CD4-positive, alpha-beta T cell treated with Interleukin-12 subunit alpha and Interleukin-12 subunit beta, for 1 hour (primary cell): ENCODE measurements at places on chromosomes 7 and 10.

DNA sequence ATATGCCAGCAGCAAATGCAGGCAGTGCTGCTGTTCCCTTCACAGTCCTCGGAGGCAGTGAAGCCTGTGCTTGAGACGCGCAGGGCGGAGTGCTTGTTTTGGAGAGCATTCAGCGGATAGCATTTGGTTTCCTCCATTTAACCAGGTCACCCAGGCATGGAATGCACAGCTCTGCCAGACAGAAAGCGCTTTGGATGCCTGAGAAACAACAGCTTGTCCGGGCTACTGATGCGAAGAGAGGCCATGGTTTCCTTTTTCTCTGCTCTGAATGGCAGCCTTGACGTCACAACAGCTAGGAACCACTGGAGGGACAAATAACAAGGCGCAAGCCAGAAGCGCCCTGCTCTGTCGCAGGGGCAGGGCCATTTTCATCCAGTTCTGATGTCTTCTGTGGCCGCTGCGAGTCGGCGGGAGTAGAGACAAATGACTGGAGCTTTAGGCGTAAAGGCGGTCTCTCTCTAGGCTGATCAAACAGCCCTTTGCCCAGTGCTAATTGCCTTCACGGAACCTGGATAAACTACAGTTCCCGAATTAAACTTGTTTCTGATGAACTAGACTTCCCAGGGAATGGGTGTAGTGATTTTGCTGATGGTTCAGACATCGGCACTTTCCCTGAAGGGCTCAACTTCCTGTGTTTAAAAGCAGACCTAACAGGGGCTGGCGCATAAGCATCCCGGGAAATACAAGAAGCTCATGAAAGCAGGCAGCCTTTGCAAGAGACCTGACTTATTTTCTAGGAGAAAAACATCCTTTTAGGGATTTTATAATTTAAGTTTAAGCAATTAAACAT is 187.6 kb upstream of the KLF14 start:
- no peak for DNase-seq

GRCh38 chr10:30387646-30388243 is 38.7 kb upstream of the MTPAP start:
- no peak for DNase-seq

DNA sequence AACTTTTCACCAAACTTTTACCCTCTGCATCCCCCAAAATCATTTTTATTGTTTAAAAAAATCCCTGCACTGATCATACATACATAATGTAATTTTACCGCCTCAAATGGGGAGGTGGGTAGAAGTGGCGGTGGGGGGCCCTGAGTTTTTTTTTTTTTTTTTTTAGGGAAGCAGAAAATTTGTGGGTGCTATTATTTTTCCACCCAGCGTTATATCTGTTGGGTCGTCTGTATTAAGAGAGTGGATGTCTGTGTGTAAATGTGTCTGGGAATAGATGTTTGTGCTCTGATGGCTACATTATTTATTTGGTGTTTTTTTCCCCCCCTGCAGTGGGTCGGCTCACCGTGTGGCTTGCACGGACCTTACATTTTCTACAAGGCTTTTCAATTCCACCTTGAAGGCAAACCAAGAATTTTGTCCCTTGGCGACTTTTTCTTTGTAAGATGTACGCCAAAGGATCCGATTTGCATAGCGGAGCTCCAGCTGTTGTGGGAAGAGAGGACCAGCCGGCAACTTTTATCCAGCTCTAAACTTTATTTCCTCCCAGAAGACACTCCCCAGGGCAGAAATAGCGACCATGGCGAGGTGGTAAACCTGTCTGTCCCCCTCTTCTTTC is 438 bp downstream of the ARID5B start:
- peak; percentile 35 for DNase-seq

- DNase-seq = peak; percentile 74
These were observed 955.6 kb downstream of the GATA3 start for GRCh38 chr10:9010093-9010492.

- no peak for DNase-seq
These were observed 98.2 kb downstream of the CCNY start for GRCh38 chr10:35434533-35434932.

DNA sequence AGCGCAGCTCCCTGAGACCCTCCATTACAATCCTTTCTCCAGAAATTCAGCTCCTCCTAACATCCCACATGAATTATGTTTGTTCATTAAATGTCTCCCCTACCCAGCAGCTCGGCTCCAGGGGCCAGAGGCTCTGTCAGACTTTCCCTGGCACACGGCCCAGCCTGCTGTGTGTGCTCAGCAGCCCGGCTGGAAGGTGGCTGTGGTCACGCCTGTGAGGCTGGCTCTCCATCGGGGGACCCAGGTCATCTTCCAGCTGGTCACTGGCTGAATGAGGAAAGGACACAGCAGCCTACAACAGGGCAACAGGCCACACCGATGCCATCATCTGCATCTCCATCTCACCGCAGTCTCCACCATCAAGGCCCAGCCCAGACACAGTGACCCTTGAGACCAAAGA is 219.8 kb downstream of the MAD1L1 start:
- no peak for DNase-seq

DNA sequence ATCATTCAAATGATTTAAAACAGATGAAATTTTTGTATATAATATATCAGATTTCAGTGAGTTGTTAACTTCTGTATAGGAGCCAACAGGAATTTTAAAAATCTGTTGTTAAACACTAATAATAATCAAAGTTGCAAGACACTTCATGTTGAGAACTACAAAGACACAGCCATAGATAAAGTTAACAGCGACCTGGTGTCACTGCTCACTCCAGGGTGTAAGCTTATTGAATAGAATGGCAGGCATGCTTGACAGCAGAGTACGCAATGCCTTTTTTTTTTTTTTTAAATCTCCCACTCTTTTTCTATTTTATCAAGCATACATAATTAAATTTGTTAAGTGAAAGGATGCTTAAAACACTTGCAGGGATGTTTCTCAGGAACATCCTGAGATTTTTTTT is 32.0 kb downstream of the PCDH15 start:
- no peak for DNase-seq

- no peak for DNase-seq
These were observed 114.4 kb downstream of the NT5C2 start for GRCh38 chr10:103078676-103079075.

DNA sequence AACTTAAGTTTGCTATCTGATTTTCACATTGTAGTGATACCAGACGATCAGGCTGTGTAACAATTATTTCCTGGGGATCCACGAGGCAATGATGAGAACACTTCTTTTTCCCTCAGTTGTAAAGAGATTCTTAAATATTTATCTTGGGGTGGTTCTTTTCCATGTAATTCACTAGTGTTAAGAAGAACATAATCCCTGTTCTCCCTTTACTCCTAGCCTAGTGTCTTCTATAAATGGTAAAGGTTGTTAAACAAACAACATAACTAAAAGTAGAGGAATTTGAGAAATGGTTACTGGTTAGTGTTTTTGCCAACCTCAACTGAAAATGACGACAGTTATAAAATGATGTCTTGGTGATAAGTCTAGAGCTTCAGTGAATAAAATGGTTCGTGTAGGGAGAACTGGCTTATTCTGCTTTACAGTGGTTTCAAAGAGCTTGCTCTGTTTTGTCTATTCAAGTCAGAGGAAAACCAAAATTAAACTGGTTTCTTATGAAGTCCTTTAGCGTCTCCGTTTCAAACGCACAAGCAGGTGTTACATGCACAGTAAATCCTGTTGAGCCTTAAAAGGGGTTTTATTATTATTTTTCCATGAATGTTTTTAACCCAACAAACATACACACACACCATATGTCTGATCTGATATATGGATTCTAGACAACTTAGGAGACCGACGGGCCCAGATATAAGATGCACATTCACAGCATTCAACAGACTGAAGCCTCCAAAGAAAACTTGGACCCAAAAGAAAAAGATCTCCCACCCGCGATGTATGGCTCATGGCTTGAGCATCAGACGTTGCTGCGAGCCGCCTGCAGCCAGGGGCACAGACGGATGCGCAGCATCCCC is 1.1 kb downstream of the TBX20 start:
- DNase-seq = no peak

GRCh38 chr10:63273577-63273976 is 140.4 kb downstream of the NRBF2 start:
- DNase-seq = peak; percentile 68

DNA sequence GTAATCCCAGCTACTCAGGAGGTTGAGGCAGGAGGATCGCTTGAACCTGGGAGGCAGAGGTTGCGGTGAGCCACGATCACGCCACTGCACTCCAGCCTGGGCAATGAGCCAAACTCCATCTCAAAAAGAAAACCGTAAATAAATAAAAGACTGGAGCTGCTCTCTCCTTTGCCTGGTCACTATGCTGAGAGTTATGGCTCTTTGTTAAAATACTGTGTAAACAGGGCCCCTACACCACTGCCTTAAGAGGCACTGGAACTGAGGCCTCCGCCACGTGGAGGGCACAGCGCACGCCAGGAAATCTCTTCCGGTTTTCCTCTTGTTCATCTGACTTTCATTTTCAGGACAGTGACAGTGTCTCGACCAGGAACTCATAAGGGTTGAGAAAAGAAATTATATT is 123.3 kb downstream of the PAXIP1 start:
- no peak for DNase-seq

DNA sequence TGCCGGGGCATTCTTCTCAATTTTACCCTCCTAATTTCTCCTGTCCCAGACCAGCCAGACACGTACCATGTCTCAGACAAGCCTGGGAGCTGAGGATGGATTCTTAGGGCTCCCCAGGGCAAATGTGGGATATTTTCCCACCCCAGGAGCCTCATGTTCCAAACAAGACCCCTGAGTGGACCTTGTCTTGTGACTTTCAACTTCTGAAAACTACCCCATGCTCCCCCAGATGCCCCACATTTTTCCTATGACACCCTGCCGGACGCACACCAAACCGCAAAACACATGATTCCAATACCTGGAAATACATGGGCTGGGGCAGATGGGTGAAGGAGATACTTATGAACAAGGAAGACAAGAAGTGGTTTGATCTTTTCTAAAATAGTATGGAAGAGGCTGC is 874 bp downstream of the GIMAP5 start:
- DNase-seq = peak; percentile 65

DNA sequence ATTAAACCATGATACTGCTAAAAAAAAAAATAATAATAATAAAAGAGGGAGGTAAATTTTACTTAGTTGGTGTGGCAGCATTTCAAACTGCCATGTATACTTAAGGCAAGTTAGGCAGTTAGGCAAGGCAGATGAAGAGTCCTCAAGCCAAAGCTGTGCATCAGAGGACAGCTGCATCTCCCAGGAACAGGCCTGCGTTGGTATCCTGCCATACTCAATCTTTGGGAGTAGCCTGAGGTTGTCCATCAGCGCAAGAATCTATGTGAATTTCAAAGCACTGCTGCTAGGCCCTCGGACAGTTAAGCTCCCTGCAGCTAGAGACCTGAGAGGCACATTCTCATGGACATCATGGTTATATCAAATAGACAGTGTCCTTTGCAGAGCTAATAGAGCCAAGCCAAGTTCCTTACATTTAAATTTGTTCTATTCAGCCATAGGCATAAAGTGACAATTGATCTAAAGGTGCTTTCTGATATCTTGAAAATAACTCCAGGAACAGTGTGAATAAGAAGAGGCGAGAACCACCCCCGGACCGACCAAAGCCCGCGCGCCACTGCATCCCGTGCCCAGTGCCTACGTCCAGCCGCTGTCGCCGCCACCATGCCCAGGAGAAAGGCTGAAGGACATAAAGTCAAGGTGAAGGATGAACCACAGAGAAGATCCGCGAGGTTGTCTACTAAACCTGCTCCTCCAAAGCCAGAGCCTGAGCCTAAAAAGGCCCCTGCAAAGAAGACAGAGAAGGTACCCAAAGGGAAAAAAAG is 310.6 kb downstream of the SEMA3D start:
- no peak for DNase-seq

DNA sequence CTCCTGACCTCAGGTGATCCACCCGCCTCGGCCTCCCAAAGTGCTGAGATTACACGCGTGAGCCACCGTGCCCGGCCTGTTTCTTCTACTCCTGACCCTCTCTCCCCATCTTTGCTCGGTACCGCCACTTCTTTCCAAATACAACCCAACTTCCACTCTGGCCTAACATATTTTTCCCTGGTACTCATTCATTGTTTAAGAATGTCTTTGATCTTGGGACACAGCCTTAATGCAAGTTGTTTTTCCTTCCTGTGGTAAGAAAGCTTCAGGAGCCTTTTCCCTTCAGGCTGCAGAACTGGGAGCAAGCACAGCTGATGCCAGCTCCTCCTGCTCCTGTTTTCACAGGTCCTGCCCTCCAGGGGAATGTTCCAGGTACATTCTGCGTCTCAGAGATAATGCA is 13.7 kb downstream of the CALML3 start:
- no peak for DNase-seq

DNA sequence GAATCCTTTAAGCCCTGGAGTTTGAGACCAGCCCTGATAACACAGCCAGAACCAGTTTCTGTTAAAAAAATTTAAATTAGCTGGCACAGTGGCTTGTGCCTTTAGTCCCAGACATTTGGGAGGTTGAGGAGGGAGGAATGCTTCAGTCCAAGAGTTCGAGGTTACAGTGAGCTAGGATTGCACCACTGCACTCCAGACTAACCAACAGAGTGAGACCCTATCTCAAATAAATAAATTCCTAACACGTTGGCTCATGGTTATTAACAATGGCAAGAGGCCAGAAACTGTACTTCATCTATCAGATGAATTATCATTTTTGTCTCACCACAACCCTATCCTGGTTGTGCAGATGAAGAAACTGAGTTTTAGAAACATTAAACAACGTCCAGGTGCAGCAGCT is 2.1 kb upstream of the PPIA start:
- no peak for DNase-seq

- no peak for DNase-seq
These were observed 32.7 kb upstream of the RABGEF1 start for GRCh38 chr7:66707825-66708224.

GRCh38 chr10:112221545-112221944 is 38.0 kb upstream of the GPAM start:
- DNase-seq = no peak

DNA sequence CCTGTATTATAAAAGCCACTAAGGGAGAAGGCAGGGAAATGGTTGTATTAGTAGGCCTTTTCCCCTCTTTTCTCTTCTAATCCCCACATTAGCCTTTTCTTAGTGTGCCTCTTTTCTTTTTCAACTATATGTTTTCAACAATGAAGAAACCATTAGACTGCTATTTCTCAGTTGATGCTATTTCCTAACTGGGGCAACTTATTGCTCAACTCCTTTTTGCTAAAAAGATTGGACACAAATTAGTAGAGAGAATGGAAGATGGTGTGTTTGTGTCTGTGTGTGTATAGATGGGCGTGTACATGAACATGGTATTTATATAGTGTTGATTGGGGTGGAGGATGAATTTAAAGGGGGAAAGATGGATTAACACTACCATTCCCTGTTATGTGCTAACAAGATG is 28.4 kb downstream of the TBC1D12 start:
- DNase-seq = no peak

DNA sequence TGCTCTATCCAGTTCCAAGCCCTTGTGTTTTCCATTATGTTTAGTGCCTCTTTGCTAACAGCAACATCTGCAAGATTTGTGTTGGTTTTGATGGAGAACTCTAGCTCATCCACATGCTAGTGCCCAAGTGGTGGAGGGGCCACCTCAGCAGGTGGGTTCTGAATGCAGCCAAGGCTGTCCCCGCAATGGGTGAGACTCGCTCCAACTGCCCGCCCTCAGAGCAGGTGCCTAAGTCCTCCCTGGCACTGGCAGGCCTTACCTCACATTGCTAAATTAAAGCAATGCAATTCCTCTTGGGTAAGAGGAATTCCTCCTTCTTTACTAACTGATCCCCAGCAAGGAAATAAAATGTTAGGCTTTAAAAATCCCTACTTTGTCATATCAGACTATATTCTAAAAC is 146.8 kb downstream of the ADCY1 start:
- DNase-seq = no peak

GRCh38 chr7:101442426-101443070 is 79.9 kb downstream of the COL26A1 start:
- no peak for DNase-seq
